ENCODE measurements at places on chromosomes 7 and 10.

GRCh38 chr10:78572565-78572964 is 496.2 kb upstream of the ZMIZ1 start:
- no peak for DNase-seq

DNA sequence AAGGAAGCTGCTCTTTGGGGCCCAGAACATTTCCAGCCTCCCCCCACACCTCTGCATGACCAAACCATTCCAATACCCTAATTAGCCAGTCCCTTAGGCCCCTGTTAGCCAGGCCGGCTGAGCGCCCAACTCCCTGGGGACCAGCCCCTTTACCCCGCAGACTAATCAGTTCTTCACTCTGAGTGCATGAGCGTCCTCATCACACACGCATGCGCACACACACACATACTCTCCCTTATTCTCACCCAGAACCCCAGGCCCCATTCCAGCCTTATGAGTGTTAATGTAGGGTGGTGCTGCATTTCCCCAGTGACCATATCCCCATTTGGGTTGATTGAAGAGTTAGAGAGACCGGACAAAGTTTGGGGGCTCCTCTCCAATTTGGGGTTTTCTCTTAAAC is 77.0 kb upstream of the SLF2 start:
- DNase-seq, result no peak

DNA sequence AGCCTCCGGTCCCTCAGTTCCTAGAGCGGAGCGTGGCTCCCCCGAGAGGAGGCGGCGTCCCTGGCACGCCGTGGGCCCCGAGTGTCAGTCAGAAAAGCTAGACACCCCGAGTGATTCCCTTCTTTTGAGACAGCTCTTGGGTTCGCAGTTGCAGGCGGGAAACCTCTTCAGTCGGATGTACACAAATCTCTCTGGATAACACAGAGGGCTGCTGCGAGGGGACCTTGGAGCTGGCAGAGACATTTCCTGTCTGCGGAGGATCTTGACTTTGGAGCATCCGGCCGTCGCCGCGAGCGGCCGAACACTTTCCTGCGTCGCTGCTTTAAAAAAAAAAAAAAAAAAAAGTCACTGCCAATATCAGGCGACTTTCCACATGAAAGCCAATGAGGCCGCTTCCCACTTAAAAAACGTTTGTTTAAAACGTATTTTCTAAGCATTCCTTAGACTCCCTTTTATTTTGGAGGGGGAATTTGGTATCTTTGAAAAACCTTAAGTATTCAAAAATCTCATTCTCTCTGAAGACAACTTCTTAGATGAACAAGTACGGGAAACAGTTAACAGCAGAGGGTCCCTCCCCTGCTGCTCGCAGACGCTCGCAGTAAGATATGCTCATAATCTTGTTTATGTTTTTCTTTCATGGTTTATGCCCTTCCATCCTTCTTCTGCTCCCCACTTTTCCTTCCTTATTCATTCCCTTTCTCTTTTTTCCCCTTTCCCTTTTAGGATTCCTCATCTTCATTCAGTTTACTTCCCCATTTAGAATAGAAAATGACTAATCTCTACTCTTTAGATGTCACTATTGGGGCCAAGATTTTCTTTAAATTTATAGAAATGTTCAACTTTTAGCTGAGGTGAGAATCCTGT is 10.0 kb downstream of the HHEX start:
- peak; percentile 34 for DNase-seq

GRCh38 chr7:140316165-140316661 is 82.1 kb downstream of the SLC37A3 start:
- no peak for DNase-seq

- no peak for DNase-seq
Measured at GRCh38 chr7:83040484-83040883, 122.2 kb downstream of the PCLO start.

DNA sequence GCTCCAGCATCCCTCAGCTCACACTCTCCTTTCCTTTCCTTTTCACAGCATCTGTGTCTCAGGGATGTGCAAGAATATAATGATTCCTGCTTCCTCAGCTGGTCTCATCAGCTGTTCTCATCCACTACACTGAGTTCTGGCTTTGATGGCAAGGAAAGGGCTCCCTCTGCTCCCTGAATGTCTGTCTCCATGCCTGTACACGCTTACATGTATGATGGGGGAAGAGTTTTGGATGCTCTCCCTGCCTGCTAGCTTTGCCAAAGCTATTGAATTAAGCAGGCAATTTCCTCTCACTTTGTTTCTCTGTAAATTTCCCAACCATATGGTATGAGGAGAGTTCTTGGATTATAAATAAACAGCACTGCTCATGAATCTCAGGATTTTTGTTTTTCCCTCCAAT is 254.5 kb downstream of the SORCS3 start:
- no peak for DNase-seq

- DNase-seq, result no peak
Measured at GRCh38 chr7:142984297-142984696, 22.1 kb upstream of the KEL start.
